ENCODE measurements at places on chromosomes 13 and 19. TPM values are rescaled to one million over a fixed set of nuclear protein-coding genes. Genes with fewer than 3 reads are reported as not detected.

GRCh38 chr13:79645569-79645968 lies 164.6 kb downstream of the NDFIP2 start:
- no peaks in the 10 kb centered on the region for H3K27me3 ChIP-seq
- no peaks in the 10 kb centered on the region for H3K36me3 ChIP-seq
- DNase-seq, result no peak

DNA sequence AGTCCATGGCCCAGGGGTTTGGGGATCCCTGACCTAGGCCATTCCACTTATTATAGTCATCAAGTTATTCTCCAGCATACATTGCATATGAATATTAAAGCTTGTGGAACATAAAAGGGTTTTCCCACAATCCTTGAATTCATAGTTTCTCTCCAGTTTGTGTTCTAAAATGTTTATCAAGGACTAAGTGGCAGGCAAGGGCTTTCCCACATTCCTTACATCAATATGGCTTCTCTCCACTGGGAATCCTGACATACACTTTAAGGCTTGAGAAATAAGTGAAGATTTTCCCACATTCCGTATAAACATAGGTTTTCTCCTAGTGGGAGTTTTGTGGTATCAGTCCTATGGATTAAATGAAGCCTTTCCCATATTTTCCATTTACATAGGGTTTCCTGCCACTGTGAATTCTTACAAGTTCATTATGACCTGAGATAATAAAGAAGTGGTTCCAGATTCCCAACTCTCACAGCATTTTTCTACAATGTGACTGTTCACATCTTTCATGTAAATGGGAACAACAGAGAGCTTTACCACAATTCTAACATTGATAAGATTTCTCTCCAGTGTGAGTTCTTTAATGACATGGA lies 14.5 kb downstream of the ZNF426 start:
- H3K27ac ChIP-seq, result no peak overlapping the region
- H3K4me3 ChIP-seq, result no peak overlapping the region
- DNase-seq, result no peak

The B9D2 gene
- 8.2 TPM for total RNA-seq

The PLIN4 gene
- total RNA-seq, result 4.6 TPM

The FUT6 gene
- total RNA-seq, result 1.1 TPM

DNA sequence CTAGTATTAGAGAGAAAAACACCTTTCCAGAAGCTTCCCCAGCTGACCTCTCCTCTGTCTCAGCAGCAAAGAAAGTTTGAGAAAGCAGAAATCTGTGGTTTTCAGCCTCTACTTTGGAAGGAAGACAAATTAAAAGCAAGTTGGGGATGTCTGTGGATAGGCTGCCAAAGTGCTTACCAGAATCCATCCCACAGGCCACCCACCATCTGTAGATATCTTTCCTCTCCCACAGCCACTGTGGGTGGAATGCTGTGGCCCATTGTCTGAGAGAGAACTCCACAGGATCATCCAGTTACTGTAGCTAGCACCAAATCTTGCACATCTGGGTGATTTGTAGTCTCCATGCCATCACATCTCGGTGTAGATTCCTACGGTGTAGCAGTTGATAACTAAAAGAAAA lies 133.5 kb downstream of the DNAJC15 start:
- DNase-seq, result no peak
- no peaks in the 10 kb centered on the region for H3K36me3 ChIP-seq
- H3K4me1 ChIP-seq, result no peaks in the 10 kb centered on the region
- no peak overlapping the region for H3K4me3 ChIP-seq

DNA sequence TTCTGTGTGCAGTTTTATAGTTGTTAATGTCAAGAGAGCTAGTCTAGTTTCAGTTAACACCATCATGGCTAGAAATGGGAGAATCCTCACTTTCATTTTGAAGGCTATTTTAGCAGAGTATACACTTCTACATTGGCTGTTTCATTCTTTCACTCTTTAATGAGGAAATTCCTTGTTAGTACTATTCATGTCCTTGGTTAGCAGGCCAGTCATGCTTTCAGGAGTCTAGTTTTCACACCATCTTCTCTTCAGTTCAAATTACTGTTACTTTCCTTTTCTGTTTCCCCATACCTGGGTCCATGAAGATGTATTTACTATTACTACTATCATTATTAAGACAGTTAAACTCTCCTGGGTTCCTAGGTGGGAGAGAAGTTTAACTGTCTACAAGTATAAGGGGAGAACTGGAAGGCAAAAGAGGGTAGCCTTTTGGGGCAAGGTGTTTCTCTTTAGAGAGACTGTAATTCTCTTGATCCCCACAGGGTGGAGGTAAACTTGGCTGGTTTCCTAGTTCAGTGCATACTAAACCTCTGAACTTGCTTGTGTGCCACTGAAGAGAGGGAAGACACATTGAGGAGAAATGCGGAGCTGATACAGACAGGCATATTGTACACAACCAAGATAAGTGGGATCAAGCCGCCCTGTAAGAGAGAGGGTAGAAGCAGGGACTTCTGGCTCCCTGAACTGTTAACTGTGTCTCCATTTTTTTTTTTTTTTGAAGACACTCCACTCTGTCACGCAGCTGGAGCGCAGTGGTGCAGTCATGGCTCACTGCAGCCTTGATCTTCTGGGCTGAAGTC lies 41.3 kb upstream of the IGFL4 start:
- H3K4me1 ChIP-seq, result no peaks in the 10 kb centered on the region
- no peak overlapping the region for H3K27ac ChIP-seq
- peaks cover 15% of the 10 kb centered on the region for H3K27me3 ChIP-seq
- no peaks in the 10 kb centered on the region for H3K36me3 ChIP-seq
- H3K4me3 ChIP-seq, result no peak overlapping the region

- no peak for DNase-seq
- H3K4me1 ChIP-seq, result peaks cover 37% of the 10 kb centered on the region
- H3K36me3 ChIP-seq, result peaks cover 48% of the 10 kb centered on the region
- no peak overlapping the region for H3K27ac ChIP-seq
- H3K4me3 ChIP-seq, result no peak overlapping the region
Measured at GRCh38 chr19:2097886-2098327, 1.2 kb downstream of the IZUMO4 start.

DNA sequence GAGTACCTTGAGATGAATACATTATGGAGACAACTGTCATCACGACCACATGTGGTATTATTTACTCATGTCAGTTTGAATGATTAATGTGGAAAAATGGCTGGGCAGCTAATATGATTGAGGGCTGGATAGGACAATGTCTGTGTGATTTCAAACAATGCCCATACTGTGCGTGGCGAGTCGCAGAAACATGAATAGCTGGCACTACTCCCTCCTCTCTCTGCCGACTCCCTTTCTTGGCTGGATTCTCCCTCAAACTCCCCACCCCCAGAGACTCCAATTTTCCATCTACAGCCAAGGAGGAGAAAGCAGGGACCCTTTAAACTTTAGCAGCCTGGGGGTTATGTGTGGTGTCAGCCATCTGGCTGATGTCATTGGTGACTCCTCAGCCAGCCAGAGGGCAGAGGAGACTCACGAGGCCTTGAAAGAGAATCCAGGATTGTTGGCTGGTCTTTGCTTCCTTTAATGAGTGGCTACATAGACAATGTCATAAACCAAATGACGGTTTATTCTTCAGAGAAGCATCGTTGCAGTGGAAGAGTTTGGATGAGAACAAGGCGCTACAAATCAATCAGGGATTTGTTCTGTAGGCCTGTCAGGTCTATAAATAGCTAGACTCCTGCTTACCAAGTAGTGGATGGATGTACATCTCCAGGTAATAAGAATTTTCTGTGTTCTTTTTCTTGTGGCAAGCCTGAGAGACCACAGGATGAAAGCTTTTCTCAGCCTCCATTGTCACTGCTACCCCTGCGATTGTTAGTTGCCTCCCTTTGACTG lies 165.6 kb downstream of the DLEU7 start:
- H3K27me3 ChIP-seq, result no peaks in the 10 kb centered on the region
- no peak overlapping the region for H3K27ac ChIP-seq
- H3K36me3 ChIP-seq, result no peaks in the 10 kb centered on the region
- no peak for DNase-seq
- peaks cover 12% of the 10 kb centered on the region for H3K4me1 ChIP-seq

- H3K4me1 ChIP-seq, result peaks cover 8% of the 10 kb centered on the region
- no peaks in the 10 kb centered on the region for H3K27me3 ChIP-seq
- DNase-seq, result no peak
- peaks cover 12% of the 10 kb centered on the region for H3K36me3 ChIP-seq
Measured at GRCh38 chr13:51731759-51732158, 72.2 kb downstream of the DHRS12 start.

GRCh38 chr13:39918620-39919236 lies 263.3 kb downstream of the COG6 start:
- peaks cover 5% of the 10 kb centered on the region for H3K4me1 ChIP-seq
- DNase-seq, result no peak
- no peak overlapping the region for H3K27ac ChIP-seq
- no peak overlapping the region for H3K4me3 ChIP-seq
- H3K27me3 ChIP-seq, result no peaks in the 10 kb centered on the region
- H3K36me3 ChIP-seq, result no peaks in the 10 kb centered on the region

The PDE4C gene
- 9.6 TPM for total RNA-seq

The S1PR2 gene
- 15.4 TPM for total RNA-seq

The ZNF285 gene
- total RNA-seq, result 1.1 TPM

Measured in lower lobe of right lung (tissue), 2 donors.